ENCODE measurements at places on chromosomes 6 and 20.

- DNase-seq: no peak
Observed at GRCh38 chr6:79787626-79788025, 156.5 kb downstream of the SH3BGRL2 start.

DNA sequence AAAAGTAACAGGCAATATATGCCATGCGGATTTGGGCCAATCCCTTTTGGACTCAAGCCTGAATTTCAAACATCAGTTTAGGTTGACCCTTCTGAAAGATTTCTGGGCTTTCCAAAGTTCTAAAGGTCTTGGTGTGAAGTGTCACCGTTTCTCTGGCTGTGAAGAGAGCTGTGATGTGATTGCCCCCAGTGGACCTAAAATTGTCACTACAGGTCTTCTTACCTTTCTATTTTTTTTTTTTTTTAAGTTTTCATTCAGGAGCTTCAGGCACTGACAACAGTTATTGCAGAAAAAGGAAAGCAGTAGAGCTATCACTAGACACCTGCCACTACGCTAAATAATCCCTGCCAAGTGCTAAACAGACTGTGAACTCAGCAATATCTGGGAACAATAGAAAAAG, 75.7 kb upstream of the OPRM1 start:
- no peak for DNase-seq

DNA sequence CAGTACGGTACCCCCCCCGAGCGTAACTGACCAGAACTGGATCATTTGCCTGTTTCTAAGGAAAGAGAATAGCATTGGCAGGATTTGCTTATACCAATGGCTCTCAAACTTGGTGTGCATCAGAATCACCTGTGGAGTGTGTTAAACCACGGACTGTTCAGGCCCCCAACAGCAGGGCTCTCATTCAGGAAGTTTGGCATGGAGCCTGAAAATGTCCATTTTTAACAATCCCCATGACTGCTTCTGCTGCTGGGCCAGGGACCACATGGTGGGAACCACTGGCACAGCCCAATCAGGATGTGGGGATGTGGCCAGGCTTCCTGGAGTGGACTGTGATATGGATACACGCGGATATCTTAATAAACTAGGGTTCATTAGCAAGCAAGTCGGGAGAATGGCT, 53.9 kb downstream of the GTF2H5 start:
- no peak for DNase-seq

GRCh38 chr20:50001784-50002311, 19.1 kb downstream of the SNAI1 start:
- no peak for DNase-seq

- no peak for DNase-seq
Observed at GRCh38 chr6:117986396-117986795, 79.3 kb downstream of the SLC35F1 start.

DNA sequence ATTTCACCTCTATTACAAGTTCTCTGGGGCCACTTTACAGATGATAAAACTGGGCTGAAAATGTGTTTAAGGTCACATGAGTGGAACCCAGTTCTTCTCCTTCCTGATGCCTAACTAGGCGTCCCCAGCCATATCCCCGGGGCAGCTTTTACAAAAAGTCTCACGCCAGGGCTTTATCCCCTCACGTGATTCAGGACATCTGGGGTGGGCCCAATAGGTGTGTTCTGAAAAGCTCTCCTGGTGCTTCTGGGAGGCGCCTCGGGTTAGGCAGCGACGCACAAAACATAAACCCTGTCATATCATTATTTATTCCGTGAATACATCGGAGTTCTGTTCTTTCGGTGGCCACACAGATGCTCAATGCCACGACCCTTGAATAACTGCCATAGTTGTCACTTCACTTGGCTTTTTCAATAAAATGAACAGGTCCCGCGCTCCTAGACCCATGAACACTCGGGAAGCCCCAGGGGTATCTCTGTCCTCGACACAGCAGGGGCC, 32.1 kb downstream of the SF3B5 start:
- DNase-seq: no peak

- no peak for DNase-seq
Observed at GRCh38 chr6:66054967-66055366, 347.9 kb upstream of the EYS start.

GRCh38 chr6:98833307-98834059, 891 bp upstream of the POU3F2 start:
- DNase-seq: peak; percentile 65

DNA sequence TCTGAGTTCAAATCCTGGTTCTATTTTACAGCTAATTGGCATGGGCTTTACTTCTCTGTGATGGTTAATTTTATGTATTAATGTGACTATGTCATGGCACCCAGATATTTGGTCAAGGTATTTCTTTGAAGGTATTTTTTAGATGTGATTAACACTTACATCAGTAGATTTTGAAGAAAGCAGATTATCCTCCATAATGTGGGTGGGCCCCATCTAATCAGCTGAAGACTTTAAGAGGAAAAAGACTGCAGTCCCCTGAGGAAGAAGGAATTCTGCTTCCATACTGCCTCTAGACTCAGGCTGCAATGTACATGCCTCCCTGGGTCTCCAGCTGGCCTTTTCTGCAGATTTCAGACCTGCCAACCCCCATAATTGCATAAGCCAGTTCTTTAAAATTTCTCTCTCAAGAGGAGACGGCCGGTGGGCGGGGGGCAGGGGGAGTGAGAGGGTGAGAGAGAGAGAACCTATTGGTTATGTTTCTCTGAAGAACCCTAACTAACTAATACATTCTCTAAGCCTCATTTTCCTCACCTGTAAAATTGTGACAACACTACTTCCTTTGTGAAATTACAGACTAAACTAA, 338.2 kb upstream of the PRDM1 start:
- no peak for DNase-seq

DNA sequence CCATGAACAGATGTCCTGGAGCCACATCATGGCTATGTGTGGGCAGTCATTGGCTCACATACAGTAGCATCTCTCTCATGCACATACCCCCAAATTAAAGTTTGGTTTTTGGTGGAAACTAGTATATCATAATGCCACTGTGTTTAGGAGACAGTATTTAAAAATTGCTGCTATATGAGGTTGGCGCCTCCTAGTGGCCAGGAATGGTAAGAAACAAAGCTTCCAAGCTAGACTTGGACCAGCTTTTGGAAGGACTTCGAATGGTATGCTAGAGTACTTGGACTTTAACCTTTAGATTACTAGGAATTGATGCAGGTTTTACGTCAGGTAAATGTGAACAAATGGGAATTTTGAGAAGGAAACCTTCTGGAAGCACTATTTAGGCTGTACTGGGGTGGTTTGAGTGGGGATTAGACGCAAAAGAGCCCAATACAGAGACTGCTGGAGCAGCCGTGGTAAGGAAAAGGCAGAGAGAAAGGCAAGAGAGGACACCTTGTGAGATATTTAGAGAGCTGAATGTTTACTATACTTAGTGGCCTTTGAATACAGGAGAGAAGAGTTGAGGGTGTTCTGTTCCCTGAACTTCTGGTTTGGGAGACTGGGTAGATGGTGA, 23.8 kb downstream of the PRSS35 start:
- peak; percentile 76 for DNase-seq

GRCh38 chr6:3413592-3413991, 43.3 kb downstream of the SLC22A23 start:
- no peak for DNase-seq

DNA sequence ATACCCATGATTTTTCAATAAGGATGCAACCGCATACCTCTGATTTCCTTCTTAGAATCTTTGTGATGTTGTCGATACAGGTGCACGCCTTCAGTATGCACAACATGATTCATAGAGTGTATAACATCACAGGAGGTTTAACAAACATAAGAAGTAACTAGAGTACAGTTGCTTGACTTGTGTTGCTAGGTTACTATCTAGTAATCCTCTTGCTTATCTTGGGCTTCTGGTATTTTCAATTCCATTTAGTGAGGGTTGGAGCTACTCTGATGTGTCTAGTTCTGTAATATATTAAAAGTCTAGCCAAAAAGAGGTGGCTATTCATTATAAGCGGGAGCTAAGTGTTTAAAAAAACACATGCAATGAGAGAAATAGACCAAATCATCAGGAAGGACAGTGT, 85.5 kb upstream of the TENT5A start:
- no peak for DNase-seq

GRCh38 chr6:79158856-79159516, 75.5 kb downstream of the HMGN3 start:
- DNase-seq: no peak

Data from KBM-7 (cell line).